Progenitor cell of endocrine pancreas (in vitro differentiated cells): ENCODE measurements at places on chromosomes 3 and 15. TPM values are rescaled to one million over a fixed set of nuclear protein-coding genes. Genes with fewer than 3 reads are reported as not detected.

GRCh38 chr3:67059443-67059842 is 61.3 kb downstream of the KBTBD8 start:
- no peak for DNase-seq

Gene CHRD
- total RNA-seq: 10.2 and 13.0 TPM in 2 replicates

Gene CADPS
- total RNA-seq: 145 and 149 TPM in 2 replicates

Gene ATP6V1A
- 70.1 and 71.0 TPM in 2 replicates for total RNA-seq
